CD4-positive, alpha-beta memory T cell (primary cell): ENCODE measurements at places on chromosomes 16 and 17.

DNA sequence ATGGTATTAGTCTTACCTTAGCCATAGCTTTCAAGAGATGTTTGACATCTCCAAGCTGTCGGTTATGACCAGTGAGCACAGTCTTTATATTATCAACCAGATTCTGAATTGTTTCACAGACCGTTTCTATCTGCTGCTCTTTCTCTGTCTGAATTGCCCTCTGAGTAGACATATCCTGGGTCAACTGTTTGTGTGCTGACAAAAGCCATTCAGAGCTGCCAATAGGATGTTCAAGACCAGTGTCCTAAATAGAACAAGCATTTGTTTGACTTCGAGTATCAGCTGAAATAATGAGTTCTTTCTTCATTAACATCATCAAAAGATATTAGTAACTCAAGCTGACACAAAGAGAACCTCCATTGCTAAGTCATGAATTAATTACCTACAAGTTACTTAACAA is 14.9 kb upstream of the ARL6IP1 start:
- DNase-seq = no peak

DNA sequence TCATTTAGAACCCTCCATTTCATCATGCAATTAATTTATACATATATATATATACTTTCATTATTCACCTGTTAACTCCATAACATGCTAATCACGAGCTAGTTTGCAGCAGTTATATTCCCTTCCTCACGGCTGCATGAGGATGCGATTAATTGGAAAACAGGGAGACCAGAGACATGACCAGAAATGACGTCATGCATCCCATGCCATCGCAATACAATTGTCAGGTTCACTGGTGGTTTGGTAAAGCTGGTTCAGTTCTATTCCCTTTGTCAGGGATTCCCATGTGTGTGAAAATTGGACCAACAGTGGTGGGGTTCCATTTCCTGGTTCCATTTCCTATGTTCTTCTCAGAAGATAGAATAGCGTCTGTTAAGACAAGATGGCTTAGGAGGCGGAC is 440.4 kb upstream of the ERCC4 start:
- DNase-seq = no peak

DNA sequence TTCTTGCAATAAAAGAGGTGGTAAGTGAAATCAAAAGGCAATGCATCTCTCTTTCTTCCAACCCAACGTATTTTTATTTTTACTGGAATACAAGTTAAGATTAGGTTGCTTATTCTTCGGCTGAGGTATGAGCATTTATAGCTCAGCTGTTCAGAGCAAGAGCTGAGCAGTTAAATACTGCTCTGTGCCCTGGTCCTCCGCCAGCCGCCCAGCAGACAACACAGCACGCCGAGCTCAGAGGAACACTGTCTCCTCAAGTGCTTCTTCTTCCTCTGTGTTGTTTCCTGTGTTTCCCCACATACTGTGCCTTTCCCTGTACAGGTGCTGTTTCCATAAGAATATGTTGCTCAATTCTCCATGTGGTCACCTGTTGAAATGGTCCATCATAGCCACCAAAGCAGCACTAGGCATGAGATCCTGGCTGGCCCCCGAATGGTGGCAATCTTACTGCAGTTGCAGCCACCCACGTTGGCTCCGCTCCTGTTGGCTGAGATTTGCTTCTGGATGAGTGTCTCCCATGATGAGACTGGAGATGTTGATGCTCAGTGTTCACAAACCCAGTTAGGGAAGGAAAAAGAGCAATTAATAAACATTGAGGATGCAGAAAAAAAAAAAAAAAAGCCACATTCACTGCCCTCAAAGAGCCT is 515.3 kb downstream of the GRIN2A start:
- DNase-seq = no peak

- DNase-seq = no peak
Measured at GRCh38 chr16:86158688-86159360, 259.9 kb downstream of the IRF8 start.

- no peak for DNase-seq
Measured at GRCh38 chr16:67546091-67546501, 16.2 kb upstream of the CTCF start.

DNA sequence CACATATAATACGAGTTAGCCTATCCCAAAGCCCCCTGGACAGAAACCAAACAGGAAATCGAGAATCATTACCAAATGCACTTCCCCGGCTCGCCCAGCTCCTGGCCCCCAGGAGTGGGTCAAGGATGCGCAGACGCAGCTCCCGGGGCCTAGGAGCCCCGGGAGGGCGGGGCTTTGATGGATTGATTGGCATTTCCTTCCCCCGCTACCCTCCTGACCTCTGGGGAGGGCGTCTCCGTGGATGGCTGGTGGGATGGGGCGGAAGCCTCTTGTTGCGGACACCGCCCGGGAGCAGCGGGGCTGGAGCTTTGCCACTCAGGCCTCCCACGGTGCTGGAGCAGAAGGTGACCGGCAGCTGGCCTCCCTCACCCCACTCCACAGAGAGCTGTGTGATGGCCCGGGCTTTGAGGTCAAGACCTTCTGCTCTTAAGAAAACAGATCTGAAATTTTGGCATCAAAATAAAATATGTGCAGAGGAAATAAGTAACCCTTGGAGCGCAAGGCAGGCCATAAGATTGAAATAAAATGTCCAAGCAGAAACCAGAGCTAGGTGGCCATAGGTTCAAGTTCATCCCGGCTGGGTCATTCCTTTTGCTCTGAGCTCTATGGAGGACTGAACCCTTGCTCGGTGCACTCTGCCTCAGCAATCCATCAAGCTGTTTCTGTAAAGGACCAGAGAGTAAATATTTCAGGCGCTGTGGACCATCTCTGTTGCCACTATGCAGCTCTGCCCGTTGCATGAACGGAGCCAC is 262.3 kb downstream of the SOX9 start:
- no peak for DNase-seq

GRCh38 chr16:21001262-21001661 is 100.7 kb downstream of the LYRM1 start:
- no peak for DNase-seq

GRCh38 chr17:67377488-67378453 is 690 bp downstream of the PITPNC1 start:
- peak; percentile 67 for DNase-seq

DNA sequence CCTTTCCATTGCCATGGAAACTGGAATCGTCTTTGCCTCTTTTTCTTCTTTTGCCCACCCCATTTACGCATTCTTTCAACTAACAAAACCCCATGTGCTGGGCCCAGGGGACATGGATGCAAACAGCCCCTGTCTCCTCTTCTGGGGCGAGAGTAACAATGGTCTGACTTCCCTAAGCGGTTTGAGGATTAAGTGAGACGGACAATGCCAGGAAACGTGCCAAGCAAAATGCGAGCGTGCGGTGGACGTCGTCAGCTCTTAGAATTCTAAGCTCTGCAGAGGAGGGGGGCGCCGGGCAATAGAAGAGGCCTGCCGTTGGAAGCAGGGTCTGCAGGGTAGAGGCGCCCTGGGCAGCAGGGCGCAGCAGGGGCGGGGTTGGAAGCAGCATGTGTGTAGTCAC is 42.4 kb upstream of the JPH3 start:
- DNase-seq = no peak

GRCh38 chr16:4723071-4723767 is 10.9 kb downstream of the ANKS3 start:
- DNase-seq = no peak
